ENCODE measurements at places on chromosomes 13 and 19.

DNA sequence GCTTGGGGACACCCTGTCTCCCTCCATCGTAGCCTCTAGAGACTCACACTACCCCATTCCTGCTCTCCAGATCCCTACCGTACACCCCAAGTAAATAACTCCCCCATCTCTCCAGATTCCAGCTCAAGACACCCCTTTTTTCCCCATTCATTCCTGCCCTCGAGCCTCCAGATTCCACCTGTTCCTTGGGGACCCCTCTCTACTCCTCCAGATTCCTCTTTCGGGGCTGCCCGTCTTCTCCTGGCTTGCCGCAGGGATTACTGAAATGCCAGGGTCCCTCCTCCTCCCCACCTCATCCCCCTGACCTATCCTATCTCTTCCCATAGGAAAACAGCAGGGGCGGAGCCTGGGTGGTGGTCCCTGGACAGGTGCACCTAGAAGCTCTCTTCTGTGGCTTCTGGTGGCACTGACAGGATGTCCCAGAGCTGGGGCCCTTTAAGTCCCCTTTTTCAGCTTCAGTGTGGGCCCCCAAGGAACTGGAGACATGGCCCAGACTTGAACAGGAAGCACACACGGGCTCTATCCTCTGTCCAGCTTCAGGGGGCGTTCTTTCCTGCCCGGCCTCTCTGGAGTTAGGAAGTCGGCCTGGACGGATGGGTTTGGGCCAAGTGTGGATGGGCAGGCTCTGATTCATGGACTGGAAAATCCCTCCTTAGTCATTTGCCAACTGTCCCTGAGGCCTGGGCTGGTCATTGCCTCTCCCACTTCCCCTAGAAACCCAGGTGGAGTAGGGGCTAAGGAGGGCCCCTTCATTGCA, 1.2 kb downstream of the ZSWIM4 start:
- DNase-seq, result no peak

DNA sequence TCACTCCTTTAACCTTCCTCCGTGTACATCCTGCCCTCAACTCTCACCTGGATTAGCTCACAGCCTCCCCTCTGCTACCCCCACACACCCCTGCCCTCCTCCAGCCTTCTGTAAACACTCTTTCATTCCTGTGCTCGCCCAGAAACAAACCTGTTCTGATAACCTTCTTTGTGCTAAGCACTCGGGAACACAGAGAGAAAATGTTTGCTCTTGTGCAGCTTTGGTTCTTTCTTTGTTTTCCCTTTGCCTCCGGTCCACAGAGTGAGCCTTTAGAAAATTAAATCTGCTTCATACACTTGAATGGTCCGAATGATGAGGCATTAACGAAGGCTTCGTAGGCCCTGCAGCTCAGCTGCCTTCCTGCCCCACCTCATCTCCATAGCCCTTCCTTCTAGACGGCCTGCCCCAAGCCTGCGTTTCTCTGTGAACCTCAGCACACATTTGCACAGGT, 6.6 kb upstream of the ZDHHC20 start:
- no peak for DNase-seq

- no peak for DNase-seq
Observed at GRCh38 chr19:647566-648284, 8.0 kb downstream of the FGF22 start.

DNA sequence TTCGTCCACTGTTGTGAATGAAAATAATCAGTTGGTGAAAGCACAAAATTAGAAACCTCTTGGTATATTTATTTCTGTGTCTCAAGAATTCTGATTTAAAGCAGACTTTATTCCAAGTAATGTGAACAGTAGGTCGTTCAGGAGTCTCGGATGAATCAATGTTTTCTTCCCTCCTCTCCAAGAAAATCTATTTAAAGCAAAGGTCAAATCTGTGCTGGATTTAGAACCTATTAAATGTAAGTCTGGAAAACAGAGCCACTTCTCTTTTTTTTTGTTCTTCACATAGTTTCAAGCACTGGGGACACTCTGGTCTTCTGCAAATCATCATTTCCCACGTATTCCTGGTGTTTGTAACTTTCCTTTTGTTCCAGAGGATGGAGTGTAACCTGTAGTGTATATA, 312.7 kb downstream of the ATP8A2 start:
- no peak for DNase-seq

GRCh38 chr13:25084096-25084495, 11.8 kb upstream of the PABPC3 start:
- DNase-seq, result no peak
